MV-4-11 (cell line): ENCODE measurements at places on chromosomes 2 and 18.

- DNase-seq, result peak; percentile 97
Observed at GRCh38 chr2:128472789-128473174, 154.1 kb upstream of the HS6ST1 start.

DNA sequence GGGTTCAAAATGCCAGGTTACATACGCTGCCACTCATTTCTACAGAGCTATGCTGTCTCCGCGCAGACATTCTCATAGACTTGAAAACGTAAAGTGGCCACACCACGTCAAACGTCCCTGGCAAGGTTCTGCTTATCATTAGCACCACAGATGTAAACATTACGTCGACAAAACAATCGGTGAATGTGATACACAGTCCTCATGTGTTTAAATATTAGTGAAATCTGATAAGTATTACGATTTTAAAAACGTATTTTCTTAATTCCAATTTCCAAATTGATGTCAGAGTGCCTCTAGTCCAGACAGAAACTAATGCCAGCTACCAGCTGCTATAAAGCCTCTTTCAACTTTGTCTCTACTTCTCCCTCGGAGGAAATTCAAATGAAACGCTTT, 1.2 kb downstream of the STK17B start:
- peak; percentile 16 for DNase-seq

- DNase-seq, result peak; percentile 64
Observed at GRCh38 chr2:232444409-232445148, 11.4 kb upstream of the ALPI start.

- DNase-seq, result no peak
Observed at GRCh38 chr2:143357966-143358365, 228.7 kb downstream of the ARHGAP15 start.

GRCh38 chr2:37827911-37828511, 97.1 kb upstream of the RMDN2 start:
- DNase-seq, result no peak

- DNase-seq, result no peak
Observed at GRCh38 chr18:49030692-49031443, 80.1 kb upstream of the SMAD7 start.

- DNase-seq, result no peak
Observed at GRCh38 chr2:226187616-226188015, 612.0 kb downstream of the IRS1 start.

GRCh38 chr18:28995319-28995718, 818.4 kb upstream of the CDH2 start:
- DNase-seq, result no peak
